ENCODE measurements at places on chromosomes 16 and 17. TPM values are rescaled to one million over a fixed set of nuclear protein-coding genes. Genes with fewer than 3 reads are reported as not detected.

Gene EVI2A
- total RNA-seq, result 2.6 TPM

Gene MYH8
- not detected for total RNA-seq

Gene MIS12
- 8.3 TPM for total RNA-seq

Gene SPNS2
- total RNA-seq, result 7.3 TPM

Gene EPX
- 0.07 TPM for total RNA-seq

Gene PDXDC1
- 78.8 TPM for total RNA-seq

- DNase-seq, result no peak
Measured at GRCh38 chr17:12867726-12868125, 78.4 kb downstream of the ARHGAP44 start.

GRCh38 chr17:69909389-69909788 lies 165.6 kb upstream of the KCNJ16 start:
- DNase-seq, result no peak

DNA sequence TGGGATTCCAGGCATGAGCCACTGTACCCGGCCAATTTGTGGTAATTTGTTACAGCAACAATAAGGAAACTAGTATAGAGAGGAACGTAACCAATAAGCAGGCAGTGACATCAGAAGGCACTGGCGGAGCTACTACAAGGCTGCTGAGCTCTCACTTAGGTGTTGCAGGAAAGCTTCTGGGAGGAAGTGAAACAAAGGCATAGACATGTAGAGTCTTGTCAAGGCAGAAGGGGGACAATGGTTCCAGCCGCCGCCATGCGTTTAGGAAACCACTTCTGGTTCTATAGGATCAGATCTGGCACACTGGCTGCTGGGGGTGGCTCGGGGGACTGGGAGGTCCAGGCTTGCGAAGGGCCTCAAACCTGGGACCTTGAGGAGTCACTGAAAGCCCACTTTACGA lies 9.4 kb upstream of the CPSF4L start:
- no peak for DNase-seq

DNA sequence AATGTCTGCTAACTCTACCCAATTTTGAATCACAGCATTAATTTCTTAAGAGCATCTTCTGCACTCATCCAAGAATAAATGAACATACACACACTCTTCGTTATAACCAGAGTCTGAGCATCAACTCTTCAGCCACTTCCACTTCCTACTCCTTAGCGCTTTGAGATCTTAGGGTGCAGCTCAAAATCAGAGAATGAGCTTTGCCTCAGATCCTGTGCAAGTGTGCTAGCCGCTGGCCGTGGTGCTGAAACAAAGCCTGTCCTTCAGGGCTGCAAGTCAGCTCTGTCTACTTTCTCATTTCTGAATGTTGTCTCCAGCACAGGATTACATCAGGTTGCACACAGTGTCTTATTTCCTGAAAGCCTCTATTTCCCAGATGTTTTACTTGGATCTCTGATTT lies 165.4 kb downstream of the AIPL1 start:
- DNase-seq, result no peak

DNA sequence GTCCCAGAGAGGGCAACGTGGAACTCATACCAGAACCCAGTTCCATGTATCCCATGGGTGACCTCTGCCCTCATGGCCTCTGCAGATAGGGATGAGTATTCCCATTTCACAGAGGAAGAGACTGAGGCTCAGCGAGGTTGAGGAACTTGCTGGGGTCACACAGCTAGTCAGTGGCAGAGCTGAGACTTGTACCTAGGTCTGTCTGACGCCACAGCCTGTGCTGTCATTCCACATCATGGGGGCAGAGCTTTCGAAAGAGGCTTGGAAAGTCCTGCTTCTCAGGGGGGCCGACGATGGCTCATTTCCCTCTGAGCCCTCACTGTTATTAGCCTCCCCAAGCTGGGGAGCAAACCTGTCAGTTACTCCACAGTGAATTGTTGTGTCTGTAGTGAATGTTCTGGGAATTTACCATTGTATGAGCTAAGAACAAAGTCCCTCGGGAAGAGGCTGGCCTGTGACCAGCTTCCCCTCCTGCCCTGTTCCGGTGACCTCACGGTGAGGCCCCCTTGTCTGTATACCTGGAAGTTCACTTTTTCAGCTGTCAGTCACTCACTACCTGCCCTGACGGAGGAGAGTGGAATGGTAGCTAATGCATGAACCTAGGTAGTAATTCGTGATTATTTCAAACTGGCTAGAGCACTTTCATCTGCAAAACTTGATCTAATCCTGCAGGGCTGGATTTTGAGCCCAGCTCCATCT lies 8.9 kb downstream of the METTL22 start:
- no peak for DNase-seq

DNA sequence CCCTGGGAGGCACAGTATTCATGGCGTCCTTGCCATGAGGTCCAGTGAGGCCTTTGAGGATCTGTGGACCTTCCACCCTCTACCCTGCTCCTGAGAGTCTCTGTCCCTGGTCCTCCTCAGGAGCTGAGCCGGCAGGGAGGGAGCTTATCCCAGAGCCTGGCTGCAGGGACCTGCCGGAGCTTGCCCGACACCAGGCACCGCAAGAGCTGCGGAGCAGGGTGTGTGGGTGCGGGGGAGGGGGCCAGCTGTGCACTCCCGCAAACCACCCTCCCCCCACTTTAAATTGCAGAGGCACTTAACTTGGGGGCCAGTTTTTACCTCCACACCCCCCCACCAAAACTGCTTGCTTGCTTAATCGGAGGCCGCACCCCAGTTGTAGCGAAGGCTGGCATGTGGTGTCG lies 609 bp upstream of the ZNF750 start:
- peak; percentile 14 for DNase-seq

- no peak for DNase-seq
Measured at GRCh38 chr16:5059386-5060072, 6.2 kb downstream of the C16orf89 start.

Data from right lobe of liver (tissue), 6 donors.